ENCODE measurements at places on chromosomes 16 and 17.

DNA sequence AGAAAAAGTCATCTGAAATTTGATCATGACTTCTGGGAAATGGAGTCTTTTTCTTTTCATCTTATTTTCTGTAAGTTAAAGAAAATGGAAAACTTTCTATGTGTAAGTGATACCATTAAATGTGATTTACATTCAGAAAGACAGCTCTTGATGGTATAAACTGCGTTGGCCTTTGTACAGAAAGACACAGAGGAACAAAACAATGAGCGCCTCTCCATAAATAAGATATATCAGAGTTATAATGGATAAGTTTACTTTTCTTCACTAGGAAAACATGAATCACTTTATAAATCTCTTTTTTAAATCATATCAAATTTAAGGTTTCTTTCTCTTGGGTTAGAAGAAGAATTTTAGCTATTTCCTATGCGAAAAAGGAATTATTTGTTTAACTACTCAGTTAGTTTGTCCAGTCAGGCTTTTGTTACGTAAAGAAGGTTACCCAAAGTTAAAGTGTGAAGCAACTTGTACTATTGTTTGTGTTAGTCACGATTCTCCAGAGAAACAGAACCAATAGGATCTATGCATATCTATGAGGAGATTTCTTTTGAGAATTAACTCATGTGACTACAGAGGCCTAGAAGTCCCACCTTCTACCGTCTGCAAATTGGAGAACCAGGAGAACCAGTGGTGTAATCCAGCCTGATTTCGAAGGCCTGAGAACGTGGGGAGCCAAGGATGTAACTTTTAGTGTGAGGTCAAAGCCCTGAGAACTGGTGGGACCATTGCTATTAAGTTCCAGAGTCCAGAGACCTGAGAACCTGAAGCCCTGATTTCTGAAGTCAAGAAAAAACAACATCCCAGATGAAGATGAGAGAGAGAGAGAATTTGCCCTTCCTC, 295.4 kb upstream of the KCNJ16 start:
- DNase-seq: no peak

- no peak for DNase-seq
These were observed 2.6 kb upstream of the ABCC3 start for GRCh38 chr17:50631908-50632571.

DNA sequence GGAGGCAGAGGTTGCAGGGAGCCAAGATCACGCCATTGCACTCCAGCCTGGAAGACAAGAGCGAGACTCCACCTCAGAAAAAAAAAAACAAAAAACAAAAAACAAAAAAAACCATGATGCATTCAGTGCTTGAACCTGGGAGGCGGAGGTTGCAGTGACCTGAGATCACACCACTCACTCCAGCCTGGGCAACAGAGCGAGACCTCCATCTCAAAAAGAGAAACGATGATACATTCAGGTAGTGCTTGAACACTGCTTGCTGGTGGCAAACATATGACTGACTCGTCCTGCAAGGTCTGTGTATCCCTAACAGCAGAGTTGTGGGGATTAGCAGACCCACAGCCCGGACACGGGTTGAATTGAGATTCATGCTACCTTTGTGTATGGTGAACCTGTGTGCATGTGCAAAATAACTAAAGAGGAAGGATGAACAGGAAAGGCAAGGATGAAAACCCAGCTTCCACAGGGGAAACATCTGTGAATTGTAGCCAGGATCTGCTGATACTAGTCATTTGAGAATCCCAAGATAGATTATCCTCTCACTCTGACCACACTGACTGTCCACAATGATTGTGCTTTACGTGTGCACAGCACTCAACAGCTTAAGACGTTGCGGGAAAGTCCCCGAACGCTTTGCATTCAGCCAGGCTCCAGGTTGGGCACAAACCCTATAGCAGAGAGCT, 52.4 kb upstream of the MRPS23 start:
- no peak for DNase-seq

- DNase-seq: no peak
These were observed 15.1 kb downstream of the CACNG5 start for GRCh38 chr17:66849851-66850580.

- no peak for DNase-seq
These were observed 144.1 kb downstream of the RAB11FIP4 start for GRCh38 chr17:31535581-31535981.

DNA sequence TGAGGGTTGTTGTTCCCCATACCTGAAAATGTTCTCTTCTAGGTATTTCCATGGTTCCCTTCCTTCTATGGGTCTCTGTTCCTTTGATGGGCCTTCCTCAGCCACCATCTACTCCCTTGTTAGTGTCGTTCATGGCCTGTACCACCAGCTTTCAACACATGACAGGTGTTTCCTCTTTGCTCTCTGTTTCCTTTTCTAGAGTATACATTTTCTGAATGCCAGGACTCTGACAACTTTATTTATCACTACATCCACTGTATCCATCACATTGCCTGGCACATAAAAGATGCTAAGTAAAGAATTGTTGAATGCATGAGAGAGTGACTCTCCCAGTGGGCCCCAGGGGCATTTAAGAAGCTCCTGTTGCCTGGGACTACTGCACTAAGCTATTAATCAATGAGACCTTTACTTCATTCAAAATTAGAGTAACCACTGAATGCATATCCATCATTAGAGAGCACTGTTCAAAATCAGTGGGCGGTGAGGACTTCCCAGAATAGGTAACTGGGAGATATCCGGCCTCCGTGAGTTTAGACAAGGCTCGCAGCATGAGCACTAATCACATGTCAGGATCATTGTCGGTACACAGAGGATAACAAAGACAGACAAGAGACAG, 255.0 kb downstream of the CBLN1 start:
- no peak for DNase-seq

GRCh38 chr17:8997994-8998628, 23.2 kb upstream of the NTN1 start:
- no peak for DNase-seq

GRCh38 chr16:35391328-35391727, 1931.9 kb downstream of the TP53TG3F start:
- peak; percentile 7 for DNase-seq

GRCh38 chr16:2474877-2475412, at the start of gene TBC1D24:
Gene TBC1D24 (plus strand): TSS chr16:2475127. CDS start chr16:2496149, 21,022 bp downstream.
- peak; percentile 87 for DNase-seq

- DNase-seq: no peak
These were observed 13.9 kb downstream of the CYB561 start for GRCh38 chr17:63431939-63432804.

DNA sequence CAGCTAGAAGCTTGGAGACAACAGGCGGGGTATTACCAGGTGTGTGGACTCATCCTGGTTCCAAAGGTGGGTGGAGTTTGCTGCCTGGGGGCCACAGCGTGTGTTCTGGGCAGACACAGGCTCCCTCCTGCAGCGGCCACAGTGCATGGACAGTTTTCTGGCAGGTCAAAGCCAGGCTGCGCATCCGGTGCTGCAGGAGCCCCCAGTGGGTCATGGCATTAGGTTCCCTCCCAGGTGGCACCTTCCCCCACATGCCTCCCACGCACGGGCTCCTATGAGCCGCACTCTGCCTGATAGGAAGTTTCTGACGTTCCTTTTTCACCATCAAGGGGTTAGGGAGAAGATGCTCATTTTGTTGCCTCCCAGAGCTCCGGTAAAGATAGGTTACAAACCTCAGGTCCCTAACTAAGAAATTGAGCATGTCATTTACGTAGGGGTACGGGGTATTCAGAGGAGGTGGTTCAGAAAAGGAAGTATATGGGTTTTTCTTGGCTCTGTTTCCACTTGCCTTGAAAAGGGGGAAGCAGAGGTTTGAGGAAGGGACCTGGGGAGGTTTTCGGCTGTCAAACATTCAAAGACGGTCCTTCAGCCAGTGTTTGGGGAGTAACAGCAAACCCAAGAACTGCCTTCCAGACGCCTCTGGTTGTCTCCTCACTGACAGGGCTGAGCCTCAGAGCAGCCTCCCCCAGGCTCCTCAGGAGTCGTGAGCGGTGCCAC, 32.7 kb upstream of the NAT9 start:
- DNase-seq: no peak

DNA sequence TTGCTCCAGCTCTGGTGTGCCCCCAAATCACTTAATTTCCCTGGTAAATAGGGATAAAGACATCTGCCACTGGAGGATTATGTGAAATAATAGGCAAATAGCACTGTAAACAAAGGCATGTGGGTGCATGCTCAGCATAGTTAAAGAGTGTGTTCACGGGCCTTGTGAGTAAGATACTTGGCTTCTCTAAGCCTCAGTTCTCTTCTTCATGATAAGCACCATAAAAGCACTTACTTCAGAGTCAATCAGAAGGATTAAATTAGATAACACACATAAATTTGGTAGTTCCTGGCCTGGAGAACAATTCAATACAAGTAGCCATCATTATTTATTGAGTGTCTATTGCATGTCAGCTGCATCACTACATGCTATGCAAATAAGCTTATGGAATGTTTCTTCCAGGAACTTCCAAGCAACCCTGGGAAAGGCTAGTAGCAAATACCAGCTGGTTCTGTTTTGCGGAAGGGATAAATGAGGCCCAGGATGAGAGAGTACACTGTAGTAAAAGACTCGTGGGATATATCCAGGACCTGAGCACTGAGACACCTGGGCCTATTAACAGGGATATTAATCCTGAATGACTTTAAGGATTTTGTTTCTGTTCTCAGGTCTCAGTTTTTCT, 14.5 kb downstream of the CCL11 start:
- no peak for DNase-seq

- peak; percentile 90 for DNase-seq
These were observed 42.6 kb downstream of the KLHDC4 start for GRCh38 chr16:87723226-87723623.

- no peak for DNase-seq
These were observed 47.2 kb downstream of the RGS9 start for GRCh38 chr17:65184235-65184959.

GRCh38 chr16:23528644-23529310, 18.5 kb upstream of the GGA2 start:
- DNase-seq: no peak

GRCh38 chr17:31513731-31514427, 122.4 kb downstream of the RAB11FIP4 start:
- DNase-seq: no peak

DNA sequence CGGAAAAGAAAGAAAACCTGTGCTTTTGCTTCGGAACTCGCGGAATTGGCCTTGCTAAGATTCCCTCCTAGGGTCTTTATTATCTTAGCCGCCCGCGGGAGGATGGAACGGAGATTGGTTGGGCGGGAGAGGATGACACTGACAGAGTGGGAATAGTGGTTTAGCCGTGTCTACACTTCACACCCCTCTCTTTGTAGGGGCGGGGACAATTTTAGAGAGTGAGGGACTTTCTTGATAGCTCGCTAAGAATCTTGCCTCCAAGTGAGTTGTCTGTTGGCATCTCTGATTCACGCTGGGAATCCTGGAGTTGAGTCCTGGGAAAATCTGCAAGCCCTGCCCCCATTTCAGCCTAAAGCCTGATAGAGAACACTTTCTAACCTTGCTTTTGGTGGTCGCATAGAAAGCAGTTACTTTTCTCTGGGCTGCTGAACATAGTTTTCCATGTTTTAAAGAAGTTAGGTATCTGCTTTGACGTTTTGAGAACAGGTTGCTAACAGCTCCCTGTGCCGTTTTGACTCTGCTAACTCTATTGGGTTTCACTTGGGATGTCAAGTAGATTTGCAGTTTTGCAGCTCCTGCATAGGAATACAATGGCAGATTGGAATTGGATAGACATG, 697 bp downstream of the NOL11 start:
- no peak for DNase-seq

DNA sequence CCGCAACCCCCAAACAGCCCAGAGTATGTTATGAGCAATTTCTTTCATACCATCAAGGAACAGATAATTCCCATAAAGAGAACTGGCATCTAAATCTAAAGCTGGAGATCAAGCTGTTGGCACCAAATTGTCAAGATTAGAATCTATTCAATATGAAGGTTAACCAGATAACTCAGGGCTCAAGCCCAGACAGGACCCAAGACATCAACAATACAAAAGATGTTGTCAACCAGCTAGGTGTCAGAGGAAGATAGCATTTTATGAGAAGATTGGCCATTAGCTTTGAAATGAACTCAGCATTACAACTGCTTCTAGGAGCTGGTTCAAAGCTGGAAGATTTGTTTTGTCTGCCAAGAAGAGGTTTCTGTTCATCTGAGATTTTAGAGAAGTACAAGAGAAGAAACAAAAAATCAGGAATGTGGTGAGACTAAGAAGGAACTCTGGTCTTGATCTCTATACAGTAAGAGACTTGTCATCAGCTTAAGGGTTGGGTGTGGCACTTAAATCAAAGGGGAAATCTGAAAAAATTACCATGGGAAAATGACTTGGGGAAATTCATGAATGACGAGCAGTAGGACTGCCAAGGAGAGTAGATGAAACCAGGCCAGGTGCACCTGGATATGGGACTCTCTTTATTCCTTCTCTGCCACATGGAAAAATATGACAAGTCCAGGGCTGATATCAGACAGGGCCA, 64.2 kb upstream of the COX10 start:
- DNase-seq: no peak

DNA sequence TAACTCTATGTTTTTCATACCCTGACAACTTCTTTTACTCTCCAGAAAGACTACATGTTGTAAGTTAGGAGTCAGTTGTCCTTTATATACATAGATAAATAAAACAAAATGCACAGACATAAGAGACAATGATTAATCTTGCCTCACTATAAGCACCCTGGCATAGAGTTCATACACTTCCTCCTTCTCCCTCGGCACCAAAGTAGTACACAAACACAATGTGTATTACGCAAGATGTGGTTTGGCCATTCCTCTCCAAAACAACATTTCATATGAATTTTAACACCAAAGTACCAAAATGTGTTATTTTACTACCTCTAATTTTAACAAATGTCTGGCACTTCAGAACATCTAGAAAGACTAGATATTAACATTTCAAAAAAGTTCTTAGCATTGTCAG, 17.2 kb upstream of the SLFN11 start:
- DNase-seq: no peak

DNA sequence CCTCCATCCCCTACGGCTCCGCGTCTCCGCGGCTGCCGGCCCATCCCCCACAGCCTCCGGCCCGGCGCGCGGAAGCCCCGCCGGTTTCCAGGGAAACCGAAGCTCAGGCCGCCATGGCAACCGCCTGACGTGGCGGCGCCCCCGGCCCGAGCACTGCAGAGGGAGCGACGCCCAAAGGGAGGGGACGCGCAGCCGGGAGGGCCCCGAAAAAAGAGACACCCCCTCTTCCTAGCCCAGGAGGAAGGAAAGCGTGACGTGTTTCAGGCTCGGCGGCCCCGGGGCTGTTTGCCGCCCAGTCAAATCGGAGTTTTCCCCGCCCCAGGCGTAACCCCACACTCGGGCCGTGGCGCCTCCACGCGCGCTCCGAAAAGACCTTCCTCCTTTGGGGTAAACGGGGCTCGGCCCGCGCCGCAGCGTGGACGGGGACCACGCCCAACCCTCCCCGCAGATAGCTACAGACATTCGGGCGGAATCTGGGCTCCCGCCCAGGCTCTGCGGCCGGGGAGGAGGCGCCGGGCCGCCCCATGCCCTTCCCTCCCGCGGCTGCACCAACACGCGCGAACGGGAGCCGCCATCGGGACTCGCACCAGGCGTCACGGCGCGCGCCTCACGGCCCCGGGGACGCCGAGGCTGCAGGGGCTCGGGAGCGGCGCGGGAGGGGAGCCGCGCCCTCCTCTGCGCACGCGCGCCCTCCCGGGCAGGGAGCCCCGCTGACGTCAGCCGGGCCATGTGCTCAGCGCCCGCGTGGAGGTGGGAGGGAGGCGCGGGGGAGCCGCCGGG, 7.5 kb downstream of the MNT start:
- DNase-seq: peak; percentile 90

- no peak for DNase-seq
These were observed 8.4 kb downstream of the SRCIN1 start for GRCh38 chr17:38597375-38597774.

Data from putamen (tissue), 1 donor.